ENCODE measurements at places on chromosomes 1 and 21.

DNA sequence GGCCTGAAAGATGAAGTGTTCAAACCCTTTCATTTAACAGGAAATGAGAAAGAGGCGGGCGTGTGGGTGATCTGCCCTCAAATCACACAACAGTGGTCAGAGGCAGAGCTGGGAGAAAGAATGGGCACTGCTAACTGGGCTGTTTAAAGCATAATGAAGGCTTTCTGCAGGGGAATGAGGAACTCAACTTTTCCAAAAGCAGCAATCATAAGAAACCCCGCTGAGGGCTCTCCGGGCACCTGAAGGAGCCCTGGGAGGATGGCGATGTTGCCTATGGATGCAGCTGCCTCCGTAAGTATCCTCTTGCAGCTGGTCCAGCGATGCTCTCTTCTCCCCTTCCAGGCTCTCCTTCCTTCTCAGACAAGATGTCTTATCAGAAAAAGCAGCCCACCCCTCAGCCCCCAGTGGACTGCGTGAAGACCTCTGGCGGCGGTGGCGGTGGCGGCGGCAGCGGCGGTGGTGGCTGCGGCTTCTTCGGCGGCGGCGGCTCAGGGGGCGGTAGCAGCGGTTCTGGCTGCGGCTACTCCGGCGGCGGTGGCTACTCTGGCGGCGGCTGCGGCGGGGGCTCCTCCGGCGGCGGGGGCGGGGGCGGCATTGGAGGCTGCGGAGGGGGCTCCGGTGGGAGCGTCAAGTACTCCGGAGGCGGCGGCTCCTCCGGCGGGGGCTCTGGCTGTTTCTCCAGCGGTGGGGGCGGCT is 1.2 kb downstream of the LORICRIN start:
- DNase-seq: no peak

DNA sequence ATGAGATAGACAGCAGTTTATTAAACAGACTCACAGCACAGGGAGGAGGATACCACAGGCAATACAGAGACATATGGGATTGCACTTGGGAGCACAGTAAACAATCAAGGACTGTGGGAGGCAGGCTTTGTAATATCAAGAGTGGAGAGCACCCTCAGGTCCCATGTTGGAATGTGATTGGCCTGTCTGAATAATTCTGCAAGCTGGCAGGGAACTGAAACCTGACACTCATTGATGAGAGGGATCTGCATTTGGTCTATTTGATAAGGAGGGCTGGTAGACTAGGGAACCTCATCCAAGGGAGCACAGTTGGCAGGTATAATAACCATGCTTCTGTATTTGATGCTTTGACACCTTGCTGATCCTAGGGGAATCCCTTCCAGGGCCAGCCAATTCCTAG is 69.9 kb upstream of the PRMT6 start:
- no peak for DNase-seq

DNA sequence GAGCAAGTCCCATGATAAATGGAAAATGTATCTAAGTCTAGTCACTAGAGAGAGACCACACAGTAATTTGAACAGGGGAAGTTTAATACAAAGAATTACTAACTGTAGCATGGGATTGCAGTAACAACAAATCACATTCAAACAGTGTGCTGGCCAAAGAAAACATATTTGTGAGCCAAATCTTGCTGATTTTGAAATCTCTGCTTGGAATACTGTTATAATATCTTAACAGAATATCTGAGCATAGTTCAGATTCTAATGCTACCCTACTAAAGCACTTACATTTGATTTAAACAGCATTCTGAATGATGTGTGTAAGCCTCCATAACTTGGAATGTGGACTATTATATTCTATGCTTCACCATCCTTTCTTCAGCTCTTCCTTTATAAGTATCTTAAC is 270.0 kb upstream of the BRINP3 start:
- DNase-seq: peak; percentile 2

GRCh38 chr1:244181867-244182266 is 130.8 kb downstream of the ZBTB18 start:
- DNase-seq: no peak

DNA sequence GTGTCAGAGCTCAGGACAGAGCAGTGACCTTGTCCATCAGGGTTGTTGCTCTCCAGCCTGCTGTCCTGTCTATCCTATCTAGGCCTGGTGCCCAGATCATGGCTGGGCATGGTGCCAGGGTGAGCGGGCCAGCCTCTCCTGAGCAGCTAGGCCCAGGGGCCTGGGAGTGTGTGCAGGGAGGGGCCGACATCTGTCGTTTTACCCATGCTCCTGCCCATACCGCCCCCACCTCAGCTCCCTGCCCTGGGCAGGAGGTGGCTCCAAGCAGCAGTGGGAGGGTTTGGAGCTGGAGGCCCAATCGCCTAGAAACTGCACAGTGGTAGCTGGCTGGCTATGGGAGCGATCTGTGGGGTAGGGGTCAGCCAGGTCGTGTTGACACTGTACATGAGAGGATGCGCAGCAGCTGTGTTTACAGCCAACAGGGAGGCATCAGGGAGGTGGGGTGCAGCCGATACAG is 6.5 kb downstream of the INSRR start:
- peak; percentile 92 for DNase-seq

DNA sequence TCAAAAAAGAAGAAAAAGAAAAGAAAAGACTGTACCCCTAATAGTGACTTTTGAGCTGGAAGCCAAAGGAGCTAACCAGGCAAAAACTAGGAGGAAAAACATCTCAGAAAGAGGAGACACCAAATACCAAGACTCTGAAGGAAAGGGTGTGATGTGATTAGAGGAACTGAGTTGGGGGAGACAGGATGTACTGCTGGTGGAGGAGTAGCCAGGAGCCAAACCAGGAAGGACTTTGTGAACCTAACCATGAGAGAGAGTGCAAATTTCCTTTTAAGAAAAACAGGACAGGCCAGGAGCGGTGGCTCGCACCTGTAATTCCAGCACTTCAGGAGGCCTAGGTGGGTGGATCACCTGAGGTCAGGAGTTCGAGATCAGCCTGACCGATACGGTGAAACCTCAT is 4.1 kb upstream of the RBP7 start:
- DNase-seq: no peak

DNA sequence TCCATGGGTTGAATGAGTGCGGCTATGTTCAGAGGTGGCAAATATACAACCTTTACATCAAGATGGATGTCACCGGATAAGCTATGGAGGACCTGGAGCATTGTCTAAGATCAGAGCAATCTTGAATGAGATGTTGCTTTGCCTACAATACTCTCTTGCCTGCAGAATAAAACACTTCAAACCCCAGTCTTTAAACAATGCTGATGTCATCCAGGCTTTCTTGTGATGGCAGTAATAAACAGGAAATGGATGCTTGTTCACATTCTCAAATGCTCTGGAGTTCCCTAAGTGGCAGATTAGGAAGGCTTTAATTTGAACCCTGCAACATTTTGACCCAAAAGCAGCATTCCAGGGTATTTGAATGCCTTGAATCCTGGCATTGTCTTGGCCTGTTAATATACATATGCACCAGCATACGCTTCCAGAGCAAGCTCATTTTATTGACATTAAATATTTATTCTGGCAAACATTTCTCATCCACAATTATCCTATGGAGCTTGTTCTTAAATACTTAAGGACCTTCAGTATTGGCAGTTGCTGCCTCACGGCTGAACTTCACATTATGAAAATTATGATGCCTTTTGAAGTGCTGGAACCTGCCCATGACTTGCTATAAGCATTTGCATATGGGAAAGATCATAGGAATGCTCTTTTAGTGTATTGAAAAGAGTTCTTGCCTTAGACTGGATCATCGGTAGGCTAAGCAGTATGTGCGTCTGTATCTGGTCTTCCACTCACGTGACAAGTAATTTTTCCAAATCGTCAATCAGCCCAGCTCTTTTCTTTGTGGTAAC is 422.7 kb downstream of the SIPA1L2 start:
- DNase-seq: no peak
